ENCODE measurements at places on chromosomes 2 and 18.

DNA sequence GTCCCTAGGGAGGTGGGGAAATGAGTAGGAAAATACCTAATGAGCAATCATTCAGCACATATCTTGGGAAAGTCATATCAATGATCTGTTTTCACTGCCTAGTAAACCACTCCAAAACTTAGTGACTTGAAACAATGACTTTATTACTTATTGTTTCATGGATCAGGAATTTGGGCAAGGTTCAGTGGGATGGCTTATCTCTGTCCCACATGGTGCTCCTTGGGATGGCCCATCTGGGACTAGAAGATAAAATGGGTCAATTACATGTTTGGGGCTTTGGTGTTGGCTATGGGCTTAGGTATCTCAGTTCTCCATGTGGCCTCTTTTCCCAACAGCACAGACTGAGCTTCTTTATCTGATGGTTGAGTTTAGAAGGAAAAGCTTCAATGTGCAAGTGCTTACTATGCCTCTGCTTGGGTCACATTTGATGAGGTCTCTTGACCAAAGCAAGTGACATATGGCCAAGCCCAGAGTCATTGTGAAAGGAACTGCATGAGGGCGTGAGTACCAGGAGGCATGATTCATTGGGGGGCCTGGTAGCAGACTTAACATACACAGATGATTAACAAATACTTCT lies 218.1 kb upstream of the TNP1 start:
- DNase-seq: no peak

DNA sequence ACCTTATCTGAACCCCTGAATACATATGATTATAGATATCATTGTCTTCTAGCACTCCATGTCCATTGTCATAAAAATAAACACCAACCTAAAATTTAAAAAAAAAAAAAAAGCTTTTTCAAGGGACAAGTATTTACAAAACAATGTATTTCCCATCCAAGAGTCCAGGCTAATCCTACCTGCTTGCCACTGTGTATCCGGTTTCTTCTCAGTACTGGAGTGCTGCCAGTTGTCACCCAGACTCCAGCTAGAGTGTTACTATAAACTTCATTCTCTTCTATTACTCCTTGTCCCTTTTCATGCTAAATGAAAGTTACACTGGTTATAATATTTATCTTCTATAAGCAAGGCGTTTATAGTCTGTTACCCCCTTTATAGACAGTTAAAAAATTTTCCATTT lies 35.8 kb downstream of the MSH6 start:
- DNase-seq: no peak

DNA sequence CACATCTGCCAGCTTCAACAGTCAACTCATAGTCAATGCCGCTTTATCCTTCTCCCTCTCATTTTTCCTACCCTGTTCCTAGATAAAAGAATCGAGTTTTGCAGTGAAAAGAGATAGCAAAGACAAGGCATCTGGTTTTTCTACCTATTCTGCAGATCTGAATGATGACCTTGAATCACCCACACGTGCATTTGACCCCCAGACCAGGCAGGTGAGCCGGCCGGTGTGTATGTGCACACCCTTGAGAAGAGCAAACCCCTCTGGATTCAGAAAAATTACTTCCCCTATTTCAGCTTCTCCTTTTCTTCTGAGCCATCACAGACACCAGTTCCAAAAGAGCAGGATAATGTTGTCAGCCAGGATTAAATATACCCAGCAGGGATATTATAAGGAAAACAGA lies 115.6 kb upstream of the ST6GAL2 start:
- DNase-seq: no peak

DNA sequence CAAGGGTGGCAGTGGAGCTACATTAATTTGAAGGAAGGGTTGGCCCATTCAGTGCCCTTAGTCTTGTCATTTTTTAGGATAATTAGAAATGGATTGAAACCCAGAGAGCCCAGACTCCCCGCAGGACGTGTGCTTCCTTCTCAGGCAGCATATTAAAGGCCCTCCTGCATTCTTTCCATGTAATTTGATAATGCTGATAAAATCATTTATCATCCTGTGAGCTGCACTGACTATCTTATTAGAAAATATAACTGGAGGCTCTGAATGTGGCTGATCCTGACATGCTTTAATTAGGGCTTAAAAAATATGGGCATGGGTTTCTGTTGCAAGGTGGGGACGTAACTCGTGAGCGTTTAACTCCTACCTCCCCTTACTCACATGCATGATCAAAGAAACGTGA lies 148.1 kb downstream of the ACKR3 start:
- no peak for DNase-seq

GRCh38 chr18:59428018-59428417 lies 69.0 kb upstream of the LMAN1 start:
- DNase-seq: no peak

DNA sequence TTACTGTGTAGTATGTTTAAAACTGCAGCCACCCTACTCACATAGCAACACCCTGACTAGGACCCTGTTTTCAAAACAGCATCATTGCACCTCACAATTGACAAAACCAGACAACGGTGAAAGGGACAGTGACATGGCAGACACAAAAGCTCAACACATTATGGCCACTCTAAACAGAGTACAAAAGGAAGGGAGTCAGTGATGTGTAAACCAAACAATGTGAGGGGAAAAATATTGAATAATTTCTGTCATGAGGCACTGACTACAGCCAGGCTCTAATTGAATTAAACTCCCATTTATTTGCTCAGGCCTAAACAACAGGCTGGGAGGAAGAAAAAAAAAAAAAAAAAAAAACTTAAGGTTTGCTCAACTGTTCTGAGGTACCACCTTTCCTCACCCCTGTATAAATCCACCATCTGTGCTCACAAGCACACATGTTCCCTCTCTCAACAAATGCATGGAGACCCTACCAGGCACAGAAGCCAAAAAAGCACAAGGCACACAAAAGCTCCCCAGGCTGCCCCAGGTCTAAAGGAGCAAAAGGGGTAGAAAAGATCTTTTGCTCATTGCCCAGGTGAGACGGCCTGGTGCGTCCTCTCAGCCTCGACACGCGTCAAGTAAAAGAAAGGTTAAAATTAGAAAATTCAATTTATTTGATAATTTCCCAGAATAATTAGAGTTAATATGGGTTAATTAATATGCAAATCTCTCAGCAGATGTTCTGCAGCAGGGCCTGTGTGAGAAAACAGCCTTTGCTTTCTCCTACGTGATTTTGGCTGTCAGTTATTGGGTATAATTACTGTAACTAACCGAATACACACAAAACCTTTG lies 80.9 kb downstream of the ZEB2 start:
- DNase-seq: no peak

DNA sequence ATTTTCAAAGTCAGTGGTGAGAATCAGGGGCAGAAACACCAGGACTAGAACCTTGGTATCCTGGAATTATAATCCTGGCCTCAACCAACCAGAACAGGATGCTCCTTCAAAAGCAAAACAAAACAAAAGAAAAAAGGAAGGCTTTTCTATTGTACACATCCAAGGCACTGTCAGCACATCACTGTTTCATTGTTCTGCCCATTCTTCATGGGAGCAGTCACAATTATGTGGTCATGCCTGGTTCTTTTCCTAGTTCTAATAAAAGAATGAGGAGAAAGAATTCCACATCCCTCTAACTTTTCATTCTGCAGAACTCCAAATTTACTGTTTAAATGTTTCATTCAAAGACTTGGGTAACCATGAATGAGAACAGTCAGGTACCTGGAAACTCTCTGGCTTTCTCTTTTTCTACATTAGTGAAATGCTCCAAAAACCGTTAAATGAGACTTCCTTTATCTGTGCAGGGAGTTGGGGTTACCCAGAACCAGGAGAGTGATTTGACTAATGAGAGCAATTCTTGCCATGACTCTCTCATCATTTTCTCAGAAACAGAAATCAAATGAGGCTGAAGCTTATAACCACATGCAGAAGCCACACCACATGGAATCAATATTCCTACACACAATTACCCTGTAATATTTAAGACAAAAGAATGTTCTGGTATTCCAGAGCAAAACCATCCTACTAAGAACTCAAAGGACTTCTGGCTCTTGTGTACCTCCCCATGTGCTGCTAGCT lies 110.9 kb upstream of the CCDC150 start:
- no peak for DNase-seq

- DNase-seq: no peak
Measured at GRCh38 chr2:142144547-142144946, 13.7 kb upstream of the LRP1B start.

GRCh38 chr2:156349605-156350004 lies 17.1 kb upstream of the NR4A2 start:
- DNase-seq: no peak

- DNase-seq: no peak
Measured at GRCh38 chr2:18540872-18541271, 19.6 kb downstream of the RDH14 start.

- no peak for DNase-seq
Measured at GRCh38 chr2:54419855-54420523, 36.1 kb upstream of the SPTBN1 start.

- DNase-seq: no peak
Measured at GRCh38 chr18:23458830-23459529, 5.9 kb downstream of the RIOK3 start.

DNA sequence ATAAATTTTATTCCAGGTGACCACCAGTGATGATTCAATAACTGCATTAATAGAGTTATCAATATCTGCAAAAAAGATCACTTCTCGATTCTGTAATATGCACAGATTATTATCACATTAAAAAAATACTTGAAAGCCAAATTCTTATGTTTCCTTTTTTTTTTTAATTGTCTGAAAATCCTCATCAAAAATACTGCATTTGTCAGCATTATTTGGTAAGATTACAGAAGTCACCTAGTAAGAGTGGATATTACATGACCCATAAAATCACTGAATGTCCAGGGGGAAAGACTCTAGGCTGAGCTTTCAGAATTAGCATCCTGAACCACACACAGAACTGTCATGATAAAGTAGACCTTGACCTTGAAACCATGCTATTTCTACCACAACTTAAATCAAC lies 617.2 kb upstream of the CDH7 start:
- DNase-seq: no peak

DNA sequence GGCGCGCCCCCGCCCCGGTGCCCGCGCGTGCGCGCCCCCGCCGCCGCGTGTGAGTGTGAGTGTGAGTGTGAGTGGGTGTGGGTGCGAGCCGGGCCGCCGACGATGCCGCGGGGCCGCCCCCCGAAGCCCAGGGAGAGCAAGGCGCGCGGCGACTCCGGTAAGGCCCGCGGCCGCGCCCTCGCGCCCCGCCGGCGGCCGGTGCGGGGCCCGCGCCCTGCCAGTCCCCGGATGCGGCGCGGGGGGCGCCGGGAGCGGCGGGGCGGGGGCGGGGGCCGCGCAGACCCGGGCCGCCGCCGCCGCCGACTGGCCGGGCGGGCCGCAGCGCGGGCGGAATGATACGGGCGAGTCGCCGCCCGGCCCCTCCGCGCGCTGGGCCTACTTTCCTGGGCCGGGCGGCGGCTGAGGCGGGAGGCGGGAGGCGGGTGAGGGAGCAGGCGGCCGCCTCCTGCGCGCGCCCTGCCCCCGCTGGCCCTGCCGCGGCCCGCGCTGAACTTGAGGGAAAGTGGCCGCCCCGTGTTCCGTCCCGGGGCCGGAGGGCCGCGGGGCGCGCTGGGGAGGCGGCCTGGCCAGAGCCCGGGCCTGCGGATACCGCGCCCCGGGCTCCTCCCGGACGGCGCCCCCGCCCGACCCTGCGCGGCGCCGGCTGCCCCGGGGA lies at the start of gene ZNF236:
TSS of gene ZNF236 (plus strand) at position 52 of the 655 bp plus-strand sequence. CDS start at position 103, 51 bp downstream.
- DNase-seq: peak; percentile 46

GRCh38 chr18:35253655-35254287 lies 12.9 kb downstream of the ZNF397 start:
- DNase-seq: no peak

DNA sequence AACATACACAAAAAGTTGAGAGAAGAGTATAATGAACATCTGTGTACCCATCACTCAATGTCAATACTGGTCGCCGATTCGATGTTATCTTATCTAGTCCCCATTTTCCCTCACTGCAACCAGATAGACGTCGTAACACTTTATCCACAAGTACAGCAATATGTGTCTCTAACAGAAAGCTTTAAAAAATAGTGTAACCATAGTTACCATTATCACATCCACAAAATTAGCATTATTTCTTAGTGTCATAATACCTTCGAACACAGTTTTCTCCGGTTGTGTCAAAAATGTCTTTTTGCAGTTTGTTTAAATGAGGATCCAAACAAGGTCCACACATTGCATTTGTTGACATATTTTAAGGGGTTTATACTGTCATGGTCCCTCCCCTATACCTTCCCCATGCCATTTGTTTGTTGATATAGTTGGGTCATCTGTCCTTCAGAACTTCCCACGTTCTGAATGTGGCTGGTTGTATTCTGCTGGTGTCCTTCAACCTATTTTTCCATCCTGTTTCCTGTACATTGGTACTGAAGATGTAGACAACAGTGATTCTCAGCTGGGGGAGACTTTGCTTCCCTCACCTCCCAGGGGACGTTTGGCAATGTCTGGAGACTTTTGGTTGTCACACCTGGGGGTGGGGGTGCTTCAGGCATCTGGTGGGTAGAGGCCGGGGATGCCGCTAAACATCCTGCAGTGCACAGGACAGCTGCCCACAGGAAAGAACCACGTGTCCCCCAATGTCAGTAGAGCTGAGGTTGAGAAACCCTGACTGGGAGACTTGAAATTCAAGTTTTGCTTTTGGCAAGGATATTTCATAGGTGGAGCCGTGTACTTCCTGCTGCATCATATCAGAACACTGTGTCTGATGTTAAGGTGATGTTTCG lies 72.7 kb upstream of the SPRED2 start:
- DNase-seq: no peak

DNA sequence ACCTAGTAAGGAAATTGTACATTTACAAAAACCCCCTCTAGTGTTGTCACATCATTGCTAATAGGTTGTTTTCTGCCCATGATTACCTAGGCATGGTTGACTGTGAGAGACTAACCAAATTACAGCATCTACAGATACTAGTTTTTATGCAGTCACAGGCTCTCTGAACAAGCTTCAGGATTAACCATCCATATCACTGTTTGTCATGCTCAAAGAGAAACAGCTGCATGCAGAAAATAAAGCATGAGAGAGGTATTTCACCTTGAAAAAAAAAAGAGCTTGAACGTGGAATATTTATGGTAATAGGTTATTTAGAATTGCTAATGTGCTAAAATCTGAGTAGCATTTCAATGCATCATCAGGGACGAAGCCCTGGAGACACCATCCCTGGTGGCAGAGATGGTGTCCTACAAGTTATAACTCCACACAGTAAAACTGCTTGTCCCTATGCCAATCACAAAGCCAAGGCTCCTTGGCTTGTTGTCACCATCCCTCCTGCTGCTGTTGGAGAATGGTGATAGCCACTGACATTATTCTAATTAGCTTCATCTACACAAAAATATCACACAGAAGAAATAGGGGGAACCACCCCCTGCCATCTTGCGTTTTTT lies 5.4 kb downstream of the NEB start:
- DNase-seq: no peak

DNA sequence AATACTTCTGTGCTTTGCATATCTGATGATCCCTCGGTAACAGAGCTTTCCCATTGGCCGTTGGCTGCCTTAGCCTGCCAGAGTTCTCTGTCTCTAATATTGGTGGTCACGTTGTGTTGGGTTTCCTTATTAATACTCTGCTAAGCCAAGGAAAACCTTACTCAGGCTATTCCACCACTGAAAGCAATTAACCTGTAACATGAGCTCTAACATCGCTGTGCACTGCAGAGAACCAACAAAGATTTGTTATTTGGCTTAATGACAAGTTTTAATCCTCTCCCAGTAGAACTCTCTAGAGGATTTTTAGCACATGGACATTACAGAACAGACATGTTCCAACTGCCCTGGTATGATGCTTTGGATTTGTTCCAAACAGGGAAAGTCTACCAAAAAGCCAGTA lies 825.9 kb upstream of the POU3F3 start:
- no peak for DNase-seq

Measured in CD8-positive, alpha-beta T cell (primary cell).